ENCODE measurements at places on chromosomes 2 and 18.
A peak's percentile ranks its signal among the peaks of the same experiment; 100 is the strongest.

DNA sequence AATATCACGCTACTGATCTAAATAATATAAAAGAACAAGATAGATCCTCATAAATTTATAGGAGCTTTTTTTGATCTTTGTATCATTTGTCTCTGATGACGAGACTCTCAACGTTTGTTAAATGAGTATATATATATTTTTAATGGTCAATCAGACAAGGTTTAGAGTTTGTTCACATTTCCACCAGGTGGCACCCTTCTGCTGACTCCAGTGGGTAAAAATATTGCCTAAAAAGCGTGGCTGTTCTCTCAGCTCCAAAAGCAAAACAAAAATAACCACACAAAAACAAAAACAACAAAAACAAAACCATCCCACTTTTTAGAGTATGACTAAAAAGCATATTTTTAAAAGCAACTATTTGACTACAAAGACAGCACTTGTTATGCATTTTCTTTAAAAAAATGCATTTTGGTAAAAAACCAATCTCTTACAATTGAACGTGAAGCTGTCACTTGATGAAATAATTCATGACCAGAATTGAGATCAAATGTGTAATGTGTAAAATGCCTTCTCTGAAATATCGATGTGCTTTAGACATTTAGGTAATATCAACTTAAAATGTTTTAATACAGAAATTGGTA lies 723.2 kb downstream of the DPP10 start:
- DNase-seq, result peak; percentile 8

- DNase-seq, result no peak
Measured at GRCh38 chr18:11071300-11071699, 78.1 kb downstream of the PIEZO2 start.

GRCh38 chr18:56747032-56747658 lies 96.0 kb downstream of the WDR7 start:
- peak; percentile 10 for DNase-seq

GRCh38 chr2:215409331-215410127 lies 26.3 kb downstream of the FN1 start:
- peak; percentile 63 for DNase-seq

DNA sequence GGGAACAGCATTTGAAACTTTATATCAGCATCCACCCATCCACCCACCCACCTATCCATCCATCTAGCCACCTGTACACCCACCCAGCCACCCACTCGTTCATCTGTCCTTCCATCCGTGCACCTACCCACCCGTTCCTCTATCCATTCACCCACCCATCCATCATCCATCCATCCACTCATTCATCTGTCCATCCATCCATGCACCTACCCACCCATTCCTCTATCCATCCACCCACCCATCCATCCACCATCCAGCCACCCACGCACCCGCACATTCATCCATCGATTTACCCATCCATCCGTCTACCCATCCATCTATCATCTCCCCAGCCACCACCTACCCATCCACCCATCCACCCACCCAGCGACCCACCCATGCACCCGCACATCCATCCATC lies 24.8 kb downstream of the LDLRAD4 start:
- no peak for DNase-seq

DNA sequence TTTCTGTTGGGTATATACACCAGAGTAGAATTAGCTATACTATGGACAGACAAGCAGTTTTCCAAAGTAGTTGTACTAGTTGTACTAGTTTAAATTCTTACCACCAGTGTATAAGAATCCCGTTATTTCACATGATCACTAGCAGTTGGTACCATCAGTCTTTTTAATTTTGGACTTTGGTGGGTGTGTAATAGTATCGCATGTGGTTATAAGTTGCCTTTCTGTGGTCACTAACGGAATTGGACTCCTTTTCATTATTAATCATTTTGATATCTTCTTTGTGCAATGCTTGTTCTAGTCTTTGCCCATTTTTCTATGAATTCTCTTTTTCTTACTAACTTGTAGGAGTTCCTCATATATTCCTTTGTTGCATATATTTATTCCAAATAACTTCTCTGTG lies 89.8 kb downstream of the ASXL2 start:
- DNase-seq, result no peak

DNA sequence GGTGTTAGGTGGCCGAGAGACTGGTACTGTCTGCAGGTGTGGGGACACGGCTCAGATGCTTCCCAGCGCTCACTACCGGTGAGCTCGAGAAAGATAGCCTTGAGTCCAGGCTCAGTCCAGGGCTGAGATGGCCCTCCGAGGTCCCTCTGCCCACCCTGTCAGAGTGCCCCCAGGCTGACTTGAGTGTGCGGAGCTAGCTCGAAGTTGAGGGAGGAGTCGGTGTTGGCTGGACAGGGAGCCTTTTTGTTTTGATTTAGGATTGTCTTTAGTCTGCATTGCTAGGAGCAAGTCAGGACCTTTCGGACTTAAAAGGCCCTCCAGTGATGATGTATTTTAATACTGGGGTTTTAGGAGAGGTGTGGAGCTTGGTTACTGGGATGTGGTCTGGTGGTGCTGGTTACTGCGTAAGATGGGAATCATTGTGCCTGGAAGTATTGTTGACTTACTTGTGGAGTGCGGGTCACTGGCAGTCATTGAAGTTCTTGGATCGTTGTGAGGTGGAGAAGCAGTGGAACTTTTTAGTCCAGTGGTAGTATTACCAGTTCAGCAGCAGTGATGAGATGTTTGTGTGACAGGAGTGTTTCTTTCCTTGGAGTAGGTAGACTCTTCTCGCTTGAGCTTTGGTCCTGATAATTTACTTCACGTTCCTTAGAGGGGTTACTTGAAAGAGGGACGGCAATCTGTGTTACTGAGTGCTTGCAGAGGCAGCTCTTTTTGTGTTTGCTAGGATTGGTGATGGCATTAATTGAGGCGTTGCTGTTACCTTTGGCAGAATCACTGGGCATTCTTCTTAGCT lies 633 bp downstream of the KIAA1328 start:
- DNase-seq, result no peak

DNA sequence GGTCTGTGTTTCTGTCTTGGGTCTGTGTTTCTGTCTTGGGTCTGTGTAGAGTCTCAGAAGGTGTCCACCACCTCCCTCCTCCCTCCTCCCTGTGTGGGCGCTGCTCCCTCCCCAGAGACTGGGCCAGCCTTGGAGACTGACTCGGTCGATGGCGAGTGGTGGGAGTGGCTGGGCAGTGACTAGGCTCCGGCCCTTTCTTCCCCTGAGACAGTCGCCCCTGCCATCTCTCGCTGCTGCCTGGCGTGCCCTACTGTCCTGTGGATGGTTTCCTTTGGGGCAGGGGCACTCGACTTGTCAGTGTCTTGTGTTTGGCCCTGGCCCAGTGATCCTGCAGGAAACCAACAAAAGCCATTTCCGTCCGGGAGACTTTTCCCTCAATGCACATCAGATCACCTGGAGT lies 215.8 kb downstream of the NDUFA10 start:
- DNase-seq, result no peak

DNA sequence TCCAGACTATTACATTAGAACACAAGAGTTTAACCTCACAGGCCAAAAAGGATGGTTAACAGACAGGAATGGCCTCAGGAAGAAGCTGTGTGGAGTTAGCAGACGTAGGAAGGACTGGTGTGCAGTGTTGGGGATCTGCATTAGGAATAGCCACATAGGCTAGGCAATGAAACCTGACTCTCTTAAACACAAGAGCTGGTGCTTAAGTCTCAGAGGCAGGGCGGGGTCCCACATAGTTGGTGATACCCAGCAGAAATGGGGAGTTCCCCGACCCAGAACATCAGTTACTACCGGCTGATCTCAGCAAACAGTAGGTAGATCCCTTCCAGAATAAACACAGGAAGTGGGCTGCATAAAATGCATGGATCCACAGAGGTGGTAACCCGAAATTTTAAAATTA lies 64.1 kb downstream of the CCDC93 start:
- no peak for DNase-seq

- no peak for DNase-seq
Measured at GRCh38 chr2:241813644-241814392, 4.8 kb downstream of the NEU4 start.

GRCh38 chr2:45409677-45410076 lies 201.4 kb downstream of the SRBD1 start:
- DNase-seq, result no peak

Data from activated CD8-positive, alpha-beta T cell treated with anti-CD3 and anti-CD28 coated beads for 36 hours (primary cell).